Activated T-cell treated with anti-CD3 and anti-CD28 coated beads, Interleukin-2, amount 50 U/mL, for 1 hour (primary cell): ENCODE measurements at places on chromosomes 16 and 17.

DNA sequence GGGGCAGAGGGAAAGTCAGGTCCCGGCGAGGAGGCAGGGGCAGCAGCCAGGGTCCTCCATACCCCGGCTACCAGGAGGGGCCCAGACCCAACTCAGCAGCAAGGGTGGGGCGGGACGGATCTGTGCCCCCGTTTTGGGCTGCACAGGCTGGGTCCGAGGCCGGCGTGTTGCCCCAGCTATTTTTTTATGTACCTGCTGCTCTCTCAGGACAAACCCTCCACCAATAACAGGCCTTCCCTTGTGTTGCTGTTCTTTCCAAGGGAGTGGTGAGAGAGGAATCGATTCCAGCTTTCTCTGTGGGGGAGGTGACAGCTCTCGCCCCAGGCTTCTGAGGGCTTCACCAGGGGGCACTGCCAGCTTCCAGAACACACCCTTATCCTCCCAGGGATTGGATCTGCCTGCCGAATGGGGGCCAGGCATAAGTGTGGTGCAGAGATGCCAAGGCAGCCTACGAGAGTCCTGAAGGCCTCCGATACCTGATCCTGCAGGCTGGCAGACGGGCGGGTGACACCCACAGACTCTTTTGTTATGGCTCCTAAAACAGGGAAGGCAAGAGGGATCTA is 22.3 kb downstream of the RTN4RL1 start:
- DNase-seq: no peak

GRCh38 chr17:46817151-46817900 is 1.2 kb downstream of the WNT3 start:
- DNase-seq: no peak

- DNase-seq: no peak
Measured at GRCh38 chr16:65845466-65846209, 520.9 kb upstream of the CDH5 start.

- DNase-seq: peak; percentile 35
Measured at GRCh38 chr16:2857451-2858244, at the start of gene PRSS22. PRSS22 (minus strand) TSS chr16:2858170; CDS start chr16:2858104, 66 bp downstream.

DNA sequence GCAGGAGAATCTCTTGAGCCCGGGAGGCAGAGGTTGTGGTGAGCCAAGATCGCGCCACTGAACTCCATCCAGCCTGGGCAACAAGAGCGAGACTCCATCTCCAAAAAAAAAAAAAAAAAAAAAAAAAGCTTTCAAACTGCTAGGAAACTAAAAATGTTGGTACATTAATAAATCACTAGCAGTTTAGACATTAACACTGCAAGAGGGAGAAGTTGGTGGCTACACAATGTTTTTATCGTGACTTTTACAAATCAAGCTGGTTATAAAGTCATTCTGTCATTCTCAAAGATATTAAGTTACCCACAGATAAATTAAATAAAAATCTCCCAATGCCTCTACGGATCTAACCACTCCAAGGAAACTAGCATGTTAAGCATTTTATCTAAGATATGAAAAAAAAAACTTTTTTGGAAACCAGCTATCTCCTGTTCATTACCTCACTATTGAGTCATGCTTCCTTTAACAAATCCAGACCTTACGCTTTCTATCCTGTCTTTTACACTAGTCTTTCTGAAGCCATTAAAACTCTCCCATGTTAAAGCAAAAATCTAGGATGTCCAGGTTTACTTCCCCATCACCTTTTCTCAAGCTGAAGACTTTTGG is 85.9 kb upstream of the SMURF2 start:
- no peak for DNase-seq

GRCh38 chr17:34727601-34728000 is 148.2 kb downstream of the TMEM132E start:
- DNase-seq: no peak

DNA sequence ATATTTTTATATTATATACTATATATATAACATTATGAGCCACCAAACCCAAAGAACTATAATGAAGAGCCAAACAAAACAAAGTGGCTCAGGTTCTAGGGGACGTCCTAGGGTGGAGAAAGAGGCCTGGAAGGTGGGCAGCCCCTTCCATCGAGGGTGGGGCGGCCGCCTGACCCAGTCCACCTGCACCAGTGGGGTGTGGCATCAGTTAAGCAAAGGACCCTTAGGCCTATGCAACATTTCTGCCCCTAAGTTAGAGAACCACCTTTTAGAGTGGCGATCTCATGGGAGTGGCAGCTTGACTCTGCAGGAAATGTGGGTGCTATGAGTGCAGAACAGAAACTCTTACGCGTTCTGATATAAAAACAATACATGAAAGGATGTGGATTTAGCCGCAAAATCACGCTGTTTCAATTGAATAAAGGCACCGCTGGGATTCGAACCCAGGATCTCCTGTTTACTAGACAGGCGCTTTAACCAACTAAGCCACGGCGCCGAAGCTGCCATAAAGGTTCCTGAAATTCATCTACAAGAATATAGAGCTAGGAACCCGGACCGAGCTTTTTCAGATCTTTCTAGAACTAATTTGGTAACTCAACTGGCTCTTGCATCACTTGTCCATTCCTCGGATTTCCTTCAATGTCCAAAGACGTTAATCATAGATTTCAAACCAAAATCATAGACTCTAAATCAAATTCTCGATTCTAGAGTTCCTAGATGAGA is 15.6 kb upstream of the AURKB start:
- DNase-seq: peak; percentile 62

DNA sequence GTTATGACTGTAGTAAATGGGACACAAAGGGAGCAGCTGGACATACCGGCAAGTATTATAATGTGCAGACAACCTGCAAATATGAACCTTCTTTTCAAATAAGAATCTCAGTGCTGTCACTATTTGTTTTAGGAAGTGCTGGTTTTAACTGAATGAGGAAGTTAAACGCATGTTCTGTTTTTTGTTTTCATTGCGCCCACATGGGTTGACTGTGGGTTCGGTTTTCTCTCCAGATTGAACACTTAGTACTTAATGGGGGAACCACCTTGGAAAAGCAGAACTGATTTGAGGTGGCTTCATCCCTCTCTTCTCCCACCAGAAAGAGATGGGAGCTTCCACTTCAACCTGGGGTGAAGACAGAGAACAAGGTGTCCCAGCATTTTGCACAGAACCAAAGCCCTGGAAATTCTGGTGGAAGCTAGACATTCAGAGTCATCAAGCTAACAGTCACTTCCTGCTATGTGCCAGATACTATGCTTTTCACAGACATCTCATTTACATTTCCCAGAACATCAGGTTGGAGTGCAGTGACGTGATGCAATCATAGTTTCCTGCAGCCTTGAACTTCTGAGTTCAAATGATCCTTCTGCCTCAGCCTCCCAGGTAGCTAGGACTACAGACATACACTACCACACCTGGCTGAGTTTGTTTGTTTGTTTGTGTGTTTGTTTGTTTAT is 149.8 kb downstream of the CDH13 start:
- DNase-seq: no peak

DNA sequence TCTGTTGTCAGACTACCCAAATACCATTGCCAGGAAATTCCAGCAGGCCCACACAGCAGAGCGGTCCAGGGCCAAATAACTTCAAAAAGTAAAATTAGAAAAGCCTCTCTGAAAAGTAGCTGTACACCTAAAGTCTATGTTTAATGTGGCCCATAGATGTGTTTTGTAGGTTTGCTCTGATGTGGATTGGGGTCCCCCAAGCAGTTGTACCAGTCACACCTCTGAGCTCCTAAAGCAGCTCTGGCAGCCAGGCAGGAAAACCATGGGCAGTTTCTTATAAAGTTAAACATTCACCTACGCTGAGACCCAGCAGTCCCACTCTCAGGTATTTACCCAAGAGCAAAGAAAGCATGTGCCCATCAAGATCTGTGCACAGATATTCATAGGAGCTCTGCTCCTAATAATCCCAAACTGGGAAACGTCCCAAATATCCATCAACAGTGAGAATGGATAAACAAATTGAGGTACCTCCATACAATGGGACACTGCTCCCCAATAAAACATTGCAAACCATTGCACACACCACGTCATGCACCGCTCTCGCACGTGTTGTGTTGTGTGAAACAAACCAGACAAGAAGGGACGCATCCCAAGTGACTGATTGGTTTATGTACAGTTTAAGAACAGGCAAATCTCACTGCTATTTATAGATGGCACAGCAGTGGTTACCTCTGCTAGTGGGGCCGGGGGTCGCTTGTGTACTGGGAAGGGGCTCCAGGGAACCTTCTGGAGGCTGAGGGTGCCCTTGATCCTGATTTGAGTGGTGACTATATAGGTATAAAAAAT is 15.8 kb upstream of the PRM1 start:
- DNase-seq: no peak

- DNase-seq: no peak
Measured at GRCh38 chr16:14061732-14062259, 9.3 kb upstream of the MRTFB start.

- no peak for DNase-seq
Measured at GRCh38 chr17:73711184-73711583, 66.9 kb upstream of the SDK2 start.

DNA sequence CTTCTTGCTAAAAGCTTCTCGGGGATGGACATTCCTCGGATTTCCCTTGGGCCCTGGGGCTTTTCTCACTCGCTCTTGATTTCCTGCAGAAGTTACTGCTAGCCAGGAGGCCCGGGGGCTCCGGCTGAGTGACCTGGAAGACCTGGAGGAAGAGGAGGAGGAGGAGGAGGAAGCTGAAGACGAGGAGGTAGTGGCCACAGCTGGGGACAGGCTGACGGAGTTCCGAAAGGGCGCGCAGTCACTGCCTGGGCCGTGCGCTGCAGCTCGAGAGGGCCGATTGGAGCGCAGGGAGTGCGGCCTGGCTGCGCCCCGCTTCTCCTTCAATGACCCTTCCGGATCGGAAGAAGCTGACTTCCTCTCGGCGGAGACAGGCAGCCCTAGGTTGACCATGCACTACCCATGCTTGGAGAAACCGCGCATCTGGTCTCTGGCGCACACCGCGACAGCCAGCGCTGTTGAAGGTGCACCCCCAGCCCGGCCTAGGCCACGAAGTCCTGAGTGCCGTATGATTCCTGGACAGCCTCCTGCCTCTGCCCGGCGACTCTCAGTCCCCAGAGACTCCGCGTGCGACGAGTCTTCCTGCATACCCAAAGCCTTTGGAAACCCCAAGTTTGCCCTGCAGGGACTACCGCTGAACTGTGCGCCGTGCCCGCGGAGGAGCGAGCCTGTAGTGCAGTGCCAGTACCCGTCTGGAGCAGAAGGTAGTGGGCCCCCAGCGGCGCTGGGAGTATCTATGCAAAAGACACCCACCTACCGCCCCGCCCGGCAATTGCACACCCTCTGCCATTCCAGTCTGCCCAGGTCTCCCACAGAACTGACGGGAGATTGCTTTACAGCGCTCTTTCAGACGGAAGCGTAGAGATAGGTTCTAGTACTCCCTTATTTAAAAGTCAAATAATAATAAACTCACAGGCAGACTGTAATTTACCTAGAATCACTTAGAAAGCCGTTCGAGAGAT is 4.9 kb downstream of the IRX6 start:
- DNase-seq: no peak

GRCh38 chr16:63188086-63188771 is 1152.0 kb upstream of the CDH8 start:
- no peak for DNase-seq

GRCh38 chr16:73315645-73316044 is 267.7 kb upstream of the ZFHX3 start:
- DNase-seq: no peak

DNA sequence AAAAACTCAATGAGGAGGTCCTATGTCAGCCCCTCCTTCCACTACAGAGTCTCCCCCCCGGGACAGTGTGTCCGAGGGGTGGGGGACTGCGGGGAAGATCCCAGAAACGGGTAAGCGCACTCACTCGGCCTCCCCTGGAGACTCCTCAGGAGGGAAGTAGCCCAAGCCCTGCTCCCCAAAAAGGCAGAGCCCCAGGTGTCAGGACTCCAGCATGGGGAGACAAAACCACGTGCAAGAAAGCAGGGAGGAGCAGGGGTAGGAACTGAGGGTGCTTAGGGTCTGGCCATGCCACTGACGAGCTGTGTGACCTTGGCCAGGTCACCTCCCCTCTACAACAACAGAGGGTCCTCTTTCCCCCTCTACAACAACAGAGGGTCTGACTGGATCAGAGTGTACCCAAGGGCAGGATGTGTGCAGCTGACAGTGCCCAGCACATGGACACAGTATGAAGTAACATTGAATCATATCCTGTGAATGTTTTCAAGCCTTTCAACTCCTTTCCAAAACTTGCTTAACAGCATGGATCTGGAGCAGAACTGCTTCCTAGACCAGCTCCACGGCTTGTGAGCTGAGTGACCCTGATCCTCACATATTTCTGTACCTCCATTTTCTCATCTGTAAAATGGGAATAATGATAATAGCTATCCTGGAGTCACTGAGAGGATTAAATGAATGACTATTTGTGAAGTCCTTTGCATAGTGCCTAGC is 2.1 kb upstream of the NAGS start:
- DNase-seq: no peak

GRCh38 chr17:28394337-28395116 is 11.5 kb downstream of the SLC46A1 start:
- DNase-seq: no peak

DNA sequence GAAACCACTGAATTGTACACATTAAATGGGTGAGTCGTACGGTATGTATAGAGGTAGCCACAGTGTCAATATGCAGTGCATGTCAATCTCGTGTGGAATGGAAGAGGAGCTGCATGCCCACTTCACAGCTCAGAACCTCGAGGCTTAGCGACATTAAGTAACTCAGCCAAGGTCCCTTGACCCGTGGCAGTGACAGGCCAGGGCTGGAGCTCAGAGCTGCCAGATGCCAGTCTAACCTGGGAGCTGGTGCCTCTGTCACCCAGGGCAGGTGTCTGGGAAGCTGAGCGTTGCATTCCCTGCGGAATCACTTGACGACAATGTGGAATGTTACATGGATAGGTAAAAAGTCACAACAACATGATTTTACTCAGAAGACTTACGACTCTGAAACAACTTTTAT is 298.1 kb downstream of the FOXL1 start:
- no peak for DNase-seq

DNA sequence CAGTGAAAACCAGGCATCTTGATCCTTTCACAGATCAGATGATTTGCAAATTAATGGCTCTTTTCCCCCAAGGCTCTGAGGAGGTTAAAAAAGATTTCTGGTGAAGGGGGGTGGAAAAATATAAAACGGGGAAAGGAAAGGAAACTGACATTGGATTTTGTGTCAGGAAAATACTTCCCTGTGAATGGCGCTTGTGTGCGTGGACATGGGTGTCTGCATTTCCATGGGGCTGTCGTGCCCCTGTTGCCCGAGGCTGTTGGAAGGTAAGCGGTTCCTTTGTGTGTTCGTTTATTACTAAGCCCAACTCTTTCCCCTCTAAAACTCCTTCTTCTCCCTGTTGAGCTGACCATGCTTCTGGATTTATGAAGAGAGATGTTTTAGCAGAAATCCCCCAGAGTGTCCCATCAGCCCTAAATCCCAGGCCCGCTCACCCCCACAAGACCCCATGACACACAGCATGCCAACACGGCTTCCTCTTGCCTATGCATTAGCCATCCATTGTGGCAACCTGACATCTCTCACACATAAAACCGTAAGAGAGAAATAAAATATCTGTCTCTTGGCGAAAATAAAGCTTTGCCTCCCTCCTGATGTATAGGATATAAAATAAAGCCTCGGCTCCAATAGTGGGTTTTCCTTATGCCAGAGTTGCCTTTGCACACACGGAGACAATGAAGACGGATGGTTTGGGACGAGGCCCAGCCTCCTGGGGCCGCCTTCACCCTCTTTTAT is 7.3 kb upstream of the LHX1 start:
- DNase-seq: no peak
